Camera-type eye (tissue), 1 donor: ENCODE measurements at places on chromosomes 3 and 15. TPM values are rescaled to one million over a fixed set of nuclear protein-coding genes. Genes with fewer than 3 reads are reported as not detected.

P2RY12 gene
- total RNA-seq: 3.0 TPM

FOXL2 gene
- 6.7 TPM for total RNA-seq

RBMS3 gene
- total RNA-seq: 59.9 TPM

ROPN1 gene
- total RNA-seq: not detected

SYNPR gene
- total RNA-seq: 21.0 TPM

PLD1 gene
- 64.5 TPM for total RNA-seq

LEKR1 gene
- 4.5 TPM for total RNA-seq

HES1 gene
- 211 TPM for total RNA-seq

POC1A gene
- 3.1 TPM for total RNA-seq
